ENCODE measurements at places on chromosomes 4 and X.
A peak's percentile ranks its signal among the peaks of the same experiment; 100 is the strongest.

GRCh38 chrX:44569122-44569521 lies 26.5 kb upstream of the FUNDC1 start:
- DNase-seq = no peak

DNA sequence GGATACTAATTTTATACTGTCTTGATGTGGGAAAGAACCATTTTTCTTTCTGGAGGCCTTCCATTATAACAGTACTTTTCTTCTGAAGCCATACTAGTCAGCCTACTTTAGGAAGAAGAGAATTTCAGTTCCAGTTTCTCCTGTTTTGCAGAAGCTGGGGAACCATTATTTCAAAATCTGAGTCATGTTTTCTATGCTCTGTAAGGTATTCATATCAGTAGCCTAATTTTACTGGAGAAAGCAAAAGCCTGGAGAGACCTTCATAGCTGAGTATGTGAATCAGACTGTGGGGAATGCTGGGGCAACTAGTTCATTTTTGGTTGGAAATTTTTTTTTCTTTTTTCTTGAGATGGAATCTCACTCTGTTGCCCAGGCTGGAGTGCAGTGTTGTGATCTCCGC lies 22.4 kb downstream of the AFF1 start:
- DNase-seq = no peak

DNA sequence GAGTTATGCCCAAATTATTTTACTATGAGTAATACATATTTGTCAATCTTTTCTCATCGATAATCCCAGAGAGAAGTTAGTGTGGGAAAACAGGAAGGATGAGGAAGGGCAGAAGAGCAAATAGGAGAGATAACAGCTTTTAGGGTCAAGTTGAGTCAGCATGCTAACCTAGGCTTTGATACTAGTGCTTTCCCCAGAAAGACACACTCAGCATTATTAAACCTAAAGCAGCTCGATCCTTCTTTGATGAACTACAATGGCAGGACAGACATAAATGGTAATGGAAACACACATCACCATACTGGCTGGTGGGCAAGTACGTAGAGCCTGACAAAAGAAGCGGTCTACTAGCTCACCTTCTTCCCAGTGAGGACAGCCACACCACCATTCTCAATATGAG lies 20.5 kb downstream of the AIFM1 start:
- DNase-seq = no peak

- no peak for DNase-seq
These were observed 261.8 kb upstream of the ARX start for GRCh38 chrX:25277574-25277973.

DNA sequence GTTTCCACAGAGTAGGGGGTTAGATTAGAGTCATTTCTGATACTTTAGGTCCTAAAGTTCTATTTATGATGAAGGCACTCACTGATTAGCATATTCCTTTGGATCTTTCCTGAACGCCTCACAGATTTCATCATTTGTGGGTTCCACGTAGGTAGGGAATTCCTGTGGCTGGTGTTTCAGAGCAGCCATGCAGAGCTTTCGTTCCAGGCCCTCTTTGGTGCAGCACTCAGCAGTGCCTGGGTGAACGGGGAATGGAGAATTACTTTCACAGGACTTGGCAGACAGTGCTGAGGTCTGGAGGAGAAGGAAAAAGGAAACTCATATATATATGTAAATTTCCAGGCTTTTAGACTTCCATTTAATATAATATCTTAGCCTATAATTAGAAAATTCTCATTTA lies 18.5 kb downstream of the GC start:
- no peak for DNase-seq

DNA sequence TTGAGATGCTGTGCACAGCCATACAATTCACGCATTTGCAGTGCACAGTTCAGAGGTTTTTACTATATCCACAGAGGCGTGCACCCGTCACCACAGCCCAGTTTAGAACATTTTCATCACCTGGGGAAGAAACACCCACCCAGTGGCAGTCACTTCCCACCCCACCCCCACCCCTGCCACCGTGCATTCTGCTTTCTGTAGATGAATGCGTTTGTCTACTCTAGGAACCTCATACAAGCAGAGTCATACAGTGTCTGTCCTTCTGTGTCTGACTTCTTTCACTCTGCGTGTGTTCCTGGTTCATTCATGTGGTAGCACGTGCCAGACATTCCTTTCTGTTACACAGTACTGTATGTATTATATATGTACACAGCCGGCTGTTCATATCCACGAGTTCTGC lies 122.8 kb downstream of the TBL1X start:
- no peak for DNase-seq

- no peak for DNase-seq
These were observed 351.5 kb upstream of the DDX53 start for GRCh38 chrX:22648281-22648680.

GRCh38 chr4:58359590-58359989 lies 1249.4 kb upstream of the IGFBP7 start:
- DNase-seq = no peak

DNA sequence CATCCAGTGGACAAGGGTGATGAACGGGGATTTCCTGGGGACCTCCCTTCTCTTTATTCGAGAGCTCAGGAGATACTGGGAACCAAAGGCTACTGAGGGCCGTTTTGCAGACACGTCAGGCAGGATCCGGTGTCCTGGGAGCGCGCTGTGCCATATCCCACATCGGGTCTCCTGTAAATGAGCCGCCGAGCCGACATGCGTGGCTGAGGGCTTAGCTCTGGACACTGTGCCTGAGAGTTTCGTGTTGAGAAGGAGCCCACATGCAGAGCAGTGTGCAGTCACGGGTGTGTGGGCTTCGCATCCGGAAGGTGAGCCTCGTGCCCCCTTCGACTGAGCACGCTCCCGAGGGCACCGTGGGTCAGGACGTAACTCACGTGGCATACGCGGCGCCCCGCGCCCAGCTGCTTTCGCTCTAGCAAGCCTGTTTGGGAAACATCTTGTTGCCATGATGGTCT lies 28.5 kb upstream of the HGFAC start:
- peak; percentile 51 for DNase-seq

DNA sequence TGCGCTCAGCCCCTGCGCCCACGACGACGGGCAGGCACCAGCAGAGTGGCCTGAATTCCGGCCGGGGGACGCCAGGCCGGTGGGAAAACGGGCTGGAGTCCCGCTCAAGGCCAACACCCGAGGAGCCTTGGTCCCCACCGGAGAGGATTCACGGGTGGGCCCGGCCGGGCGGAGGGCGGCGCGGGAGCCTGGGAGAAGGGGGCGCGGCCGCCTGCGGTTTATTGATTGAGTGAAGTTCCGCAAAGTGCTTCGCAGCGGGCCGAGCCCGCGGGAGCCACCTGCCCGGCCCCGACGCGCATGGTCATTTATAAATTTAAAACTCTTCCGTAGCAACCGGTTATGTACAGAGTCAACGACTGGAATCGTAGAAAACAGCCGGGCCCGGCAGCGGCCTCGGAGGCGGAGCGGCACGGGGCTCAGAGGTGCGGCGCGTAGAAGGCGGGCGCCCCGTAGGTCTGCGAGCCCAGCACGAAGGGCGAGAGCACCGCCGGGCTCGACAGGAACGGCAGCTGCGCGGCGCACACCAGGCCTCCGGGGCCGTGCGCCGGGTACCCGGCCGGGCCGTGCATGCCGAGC lies 3.6 kb downstream of the NKX1-1 start:
- DNase-seq = no peak

GRCh38 chr4:8538703-8539567 lies 41.3 kb upstream of the GPR78 start:
- no peak for DNase-seq

- DNase-seq = no peak
These were observed 82.6 kb downstream of the SCD5 start for GRCh38 chr4:82715731-82716617.

GRCh38 chrX:24890677-24891076 lies 125.1 kb downstream of the ARX start:
- DNase-seq = no peak

- no peak for DNase-seq
These were observed 111.9 kb upstream of the GALNT7 start for GRCh38 chr4:173056710-173057109.

DNA sequence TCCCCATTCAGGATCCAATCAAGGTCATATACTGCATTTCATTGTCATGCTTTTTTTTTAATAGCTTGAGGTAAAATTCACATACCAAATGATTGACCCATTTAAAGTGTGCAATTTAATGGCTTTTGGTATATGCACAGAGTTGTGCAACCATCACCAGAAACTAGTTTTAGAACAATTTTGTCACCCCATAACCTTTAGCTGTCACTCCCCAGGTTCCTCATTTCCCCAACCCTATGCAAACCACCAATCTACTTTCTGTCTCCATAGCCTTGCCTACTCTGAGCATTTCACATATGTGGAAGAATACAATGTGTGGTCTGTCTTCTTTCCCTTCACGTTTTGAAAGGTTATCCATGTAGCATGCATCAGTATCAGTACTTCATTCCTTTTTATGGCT lies 1.4 kb upstream of the SMAD1 start:
- DNase-seq = no peak

Data from renal pelvis (tissue), 12 donors.